NCI-H2081 treated with DMSO at 0.1 percent for 48 hours (cell line): ENCODE measurements at places on chromosomes 4 and X.
A peak's percentile ranks its signal among the peaks of the same experiment; 100 is the strongest.

- DNase-seq: no peak
Measured at GRCh38 chrX:153903238-153903980, 1.1 kb upstream of the AVPR2 start.

- DNase-seq: no peak
Measured at GRCh38 chr4:182920676-182921075, 3.5 kb upstream of the DCTD start.

GRCh38 chr4:136412708-136413107, 1119.6 kb downstream of the PCDH18 start:
- no peak for DNase-seq

DNA sequence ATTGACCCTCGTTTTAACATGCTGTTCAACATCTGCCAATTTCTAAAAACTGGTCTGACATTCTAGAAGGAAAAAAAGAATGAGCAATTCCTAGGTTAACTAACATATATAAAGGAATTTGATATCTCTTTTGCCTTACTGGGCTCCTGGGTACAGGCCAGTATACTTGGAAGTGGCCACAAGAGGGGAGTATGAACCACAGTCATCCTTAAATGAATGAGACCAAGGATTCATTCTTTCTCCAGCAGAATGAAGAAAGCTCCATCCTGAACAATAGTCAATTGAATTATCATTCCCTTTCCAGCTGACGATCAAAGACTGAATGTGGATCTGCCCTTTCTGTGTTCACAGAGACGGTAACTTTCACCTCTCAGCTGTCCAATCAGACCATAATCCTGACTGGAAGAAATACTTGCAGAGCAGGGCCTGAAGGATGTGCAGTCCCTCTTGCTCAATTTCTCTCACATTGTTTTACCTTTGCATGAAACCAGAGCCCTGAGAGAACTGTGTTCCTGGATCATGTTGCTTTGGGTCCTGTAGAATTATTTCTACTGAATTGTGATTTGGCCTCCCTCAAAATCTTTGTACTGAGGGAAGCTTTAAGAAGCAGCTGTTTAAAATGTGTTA, 14.8 kb upstream of the SPARCL1 start:
- DNase-seq: no peak

DNA sequence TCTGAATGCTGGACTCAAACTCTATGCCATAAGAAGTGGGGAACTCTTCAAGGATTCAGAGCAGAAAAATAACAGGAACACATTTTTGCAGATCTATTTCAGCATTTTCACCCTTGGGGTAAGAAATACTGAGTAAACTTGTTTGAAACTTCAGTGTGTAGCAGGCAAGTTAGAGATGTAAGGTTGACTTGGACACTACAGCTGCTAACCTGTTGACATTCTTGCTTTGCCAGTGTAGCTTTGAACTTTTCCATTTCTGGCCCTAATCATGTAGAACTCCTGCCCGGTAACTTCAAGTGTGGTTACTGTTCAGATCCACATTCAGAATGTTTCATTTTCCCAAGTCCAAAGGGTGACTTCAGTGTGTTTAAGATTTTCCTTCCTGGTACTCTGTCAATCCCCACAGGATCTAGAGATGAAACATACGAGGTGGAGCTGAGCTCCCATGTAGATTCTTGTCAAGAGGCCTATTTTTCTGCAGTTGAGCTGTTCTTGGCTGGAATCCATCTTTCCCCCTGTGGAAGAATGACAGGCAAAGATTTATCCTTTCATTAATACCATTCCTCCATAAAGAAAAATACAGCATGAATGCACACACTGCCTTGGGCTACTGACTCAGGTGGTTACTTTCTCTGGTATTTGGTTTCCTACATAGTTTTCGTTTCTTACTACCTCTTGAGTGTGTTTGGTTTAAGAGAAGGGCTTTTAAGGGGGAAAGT, 34.1 kb downstream of the FHDC1 start:
- DNase-seq: no peak

- DNase-seq: no peak
Measured at GRCh38 chrX:115591856-115592842, 31.2 kb downstream of the PLS3 start.

DNA sequence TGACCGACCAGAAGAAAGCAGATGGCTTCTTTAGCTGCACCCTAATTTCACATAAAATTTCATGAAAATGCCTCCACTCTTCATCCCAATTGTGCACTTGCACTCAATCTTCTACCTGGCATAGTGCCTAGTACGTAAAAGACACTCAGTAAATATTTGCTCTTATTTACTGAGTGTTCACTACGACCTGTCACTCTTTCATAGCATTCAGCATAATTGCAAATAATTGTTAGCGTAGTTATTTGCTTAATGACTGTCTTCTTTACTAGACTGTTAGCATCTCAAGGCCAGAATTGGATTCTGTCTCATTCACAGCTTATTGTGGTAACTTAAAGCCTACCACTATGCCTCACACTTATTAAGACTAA, 130.2 kb downstream of the ENOX2 start:
- peak; percentile 54 for DNase-seq

GRCh38 chrX:24676403-24677024, 17.2 kb upstream of the POLA1 start:
- no peak for DNase-seq

DNA sequence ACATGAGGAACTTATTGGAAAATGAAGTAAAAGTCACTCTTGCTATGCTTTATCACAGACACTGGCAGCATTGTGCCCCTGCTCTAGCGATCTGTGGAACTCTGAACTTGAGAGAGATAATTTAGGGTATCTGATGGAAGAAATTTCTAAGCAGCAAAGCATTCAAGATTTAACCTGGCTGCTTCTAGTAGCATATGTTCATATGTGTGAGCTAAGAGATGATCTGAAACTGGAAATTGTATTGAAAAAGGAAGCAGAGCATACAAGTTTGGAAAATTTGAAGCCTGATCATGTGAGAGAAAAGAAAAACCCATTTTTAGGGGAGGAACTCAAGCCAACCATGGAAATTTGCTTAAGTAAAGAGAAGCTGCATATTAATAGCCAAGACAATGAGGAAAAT, 657.7 kb downstream of the TRAM1L1 start:
- no peak for DNase-seq

DNA sequence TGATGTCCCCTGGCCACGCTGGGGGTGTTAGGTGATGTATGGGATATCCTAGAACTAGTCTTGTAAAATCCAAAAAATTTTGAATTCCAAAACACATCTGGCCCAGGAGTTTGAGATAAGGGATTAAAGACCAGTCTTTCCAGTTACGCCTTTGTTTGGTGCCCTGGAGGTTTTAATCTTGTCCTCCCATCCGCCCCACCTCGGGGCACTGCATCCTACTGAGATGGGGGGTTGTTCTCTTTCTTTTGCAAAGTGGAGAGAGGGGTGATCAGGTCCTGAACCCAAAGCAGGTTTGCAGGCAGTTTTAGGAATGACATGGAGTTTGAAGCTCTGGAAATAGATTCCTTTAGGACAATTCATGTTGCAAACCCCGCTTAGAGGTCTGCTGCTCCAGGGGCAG, 1.8 kb downstream of the SUV39H1 start:
- no peak for DNase-seq
